ENCODE measurements at places on chromosomes 2 and 18.

DNA sequence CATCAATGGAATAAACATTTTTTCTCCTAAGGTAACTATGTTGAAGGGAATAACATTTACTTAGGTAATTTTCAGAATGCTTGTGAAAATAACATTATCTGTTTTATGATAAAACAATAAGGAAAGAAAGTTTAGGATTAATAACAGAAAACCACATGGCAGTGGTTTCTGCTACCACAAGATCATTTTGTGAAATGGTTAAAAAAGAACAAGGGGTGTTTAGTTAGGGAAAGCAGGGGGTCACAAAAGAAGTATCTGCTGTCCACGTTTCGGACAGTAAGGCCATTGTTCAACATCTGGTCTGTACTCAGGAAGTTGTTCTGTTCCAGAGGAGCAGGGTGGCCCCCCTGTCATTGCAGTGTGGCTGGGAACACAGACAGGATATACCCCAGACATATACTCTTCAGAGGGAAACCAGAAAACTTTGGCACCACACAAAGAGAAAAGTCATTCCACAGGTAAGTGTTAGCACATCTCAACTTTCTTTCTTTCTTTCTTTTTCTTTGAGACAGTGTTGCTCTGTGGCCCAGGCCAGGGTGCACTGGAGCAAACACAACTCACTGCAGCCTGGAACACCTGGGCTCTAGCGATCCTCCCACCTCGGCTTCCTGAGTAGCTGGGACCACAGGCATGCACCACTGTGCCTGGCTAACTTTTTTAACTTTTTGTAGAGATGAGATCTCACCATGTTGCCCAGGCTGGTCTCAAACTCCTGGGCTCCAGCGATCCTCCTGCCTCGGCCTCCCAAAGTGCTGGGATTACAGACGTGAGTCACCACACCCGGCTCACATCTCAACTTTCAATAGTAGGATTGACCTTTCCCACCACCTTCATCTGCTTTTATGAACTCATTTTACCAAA is 14.8 kb upstream of the ARL5A start:
- no peak for DNase-seq

DNA sequence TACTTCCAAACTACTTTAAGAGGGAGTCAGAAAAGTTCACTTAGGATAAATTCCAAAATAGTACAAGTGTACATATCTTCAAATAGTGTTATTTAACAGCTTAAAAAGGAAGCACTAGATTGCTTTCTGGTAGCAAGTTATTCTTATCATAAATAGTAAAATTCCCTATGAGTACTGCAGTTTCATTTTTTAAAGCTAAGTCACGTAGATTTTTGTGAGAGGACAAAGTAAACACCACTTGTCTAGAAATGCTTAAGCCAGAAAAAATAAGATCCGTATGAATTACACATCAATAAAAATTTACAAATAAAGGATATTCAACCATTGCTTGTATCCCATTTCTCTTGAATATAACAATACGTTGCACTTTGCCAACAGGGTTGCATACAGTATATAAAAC is 19.2 kb downstream of the HNRNPLL start:
- DNase-seq: no peak

DNA sequence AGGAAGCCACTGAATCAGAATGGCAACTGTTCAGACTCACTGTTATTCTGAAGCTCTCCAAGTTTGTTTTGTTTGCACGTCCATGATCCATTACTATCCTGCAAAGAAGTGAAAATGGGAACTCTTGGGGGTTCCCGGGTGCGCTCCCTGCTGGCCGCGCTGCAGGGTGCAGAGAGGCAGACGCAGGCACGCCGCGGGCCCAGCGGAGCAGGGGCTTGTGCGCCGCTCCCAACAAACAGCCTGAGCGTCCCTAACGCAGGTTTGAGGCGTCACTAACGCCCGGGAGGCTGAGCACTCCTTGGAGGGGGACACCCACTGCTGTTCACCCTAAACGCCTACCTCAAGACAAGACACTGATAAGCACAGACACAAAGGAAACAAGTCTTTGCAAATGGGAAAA is 14.3 kb upstream of the PIEZO2 start:
- DNase-seq: no peak

- DNase-seq: no peak
Observed at GRCh38 chr2:179266271-179266670, 1.6 kb upstream of the SESTD1 start.

GRCh38 chr2:170461889-170462288 is 253.2 kb upstream of the SP5 start:
- DNase-seq: no peak

GRCh38 chr2:119082821-119083400 is 75.6 kb downstream of the C1QL2 start:
- DNase-seq: no peak

GRCh38 chr2:98301469-98301868 is 44.8 kb upstream of the CNGA3 start:
- DNase-seq: no peak

GRCh38 chr2:161204846-161205245 is 44.6 kb downstream of the TANK start:
- DNase-seq: no peak

GRCh38 chr2:127762846-127763245 is 48.1 kb downstream of the WDR33 start:
- DNase-seq: no peak

- DNase-seq: no peak
Observed at GRCh38 chr2:97737421-97738178, 24.2 kb downstream of the ZAP70 start.

DNA sequence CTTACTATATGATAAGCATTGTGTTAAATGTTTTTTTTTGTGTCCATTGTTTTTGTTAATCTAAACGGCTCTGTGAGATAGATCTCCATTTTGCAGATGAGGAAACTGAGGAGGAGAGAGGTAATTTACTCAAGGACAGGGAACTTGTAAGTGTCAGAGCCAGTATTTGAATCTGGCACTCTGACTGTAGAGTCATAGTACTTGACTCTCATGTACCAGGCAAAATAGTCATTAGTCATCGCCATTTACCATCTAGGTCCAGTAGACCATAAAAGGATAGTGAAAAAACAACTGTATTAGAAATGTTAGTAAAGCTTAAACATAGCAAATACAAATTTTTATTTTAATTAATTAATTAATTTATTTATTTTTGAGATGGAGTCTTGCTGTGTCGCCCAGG is 4.8 kb downstream of the PSMD14 start:
- DNase-seq: no peak

DNA sequence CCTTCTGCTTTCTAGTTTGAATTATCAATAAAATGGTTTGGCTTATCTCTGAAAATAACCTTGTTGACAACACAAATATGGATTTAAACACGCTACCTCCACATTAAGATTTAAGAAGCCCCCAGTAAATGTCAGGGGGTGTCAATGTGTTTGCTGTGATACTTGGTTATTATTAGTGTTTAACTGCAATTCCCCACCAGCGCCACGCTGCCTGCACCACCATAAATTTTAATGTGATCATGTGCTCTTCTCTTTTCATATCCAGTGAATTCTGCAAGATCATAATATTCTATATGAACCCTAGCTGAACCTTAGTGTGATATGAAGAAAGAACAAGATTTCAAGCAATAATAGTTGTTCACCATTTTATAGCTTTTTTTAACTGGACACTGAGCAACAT is 330.7 kb downstream of the AGPS start:
- DNase-seq: no peak

DNA sequence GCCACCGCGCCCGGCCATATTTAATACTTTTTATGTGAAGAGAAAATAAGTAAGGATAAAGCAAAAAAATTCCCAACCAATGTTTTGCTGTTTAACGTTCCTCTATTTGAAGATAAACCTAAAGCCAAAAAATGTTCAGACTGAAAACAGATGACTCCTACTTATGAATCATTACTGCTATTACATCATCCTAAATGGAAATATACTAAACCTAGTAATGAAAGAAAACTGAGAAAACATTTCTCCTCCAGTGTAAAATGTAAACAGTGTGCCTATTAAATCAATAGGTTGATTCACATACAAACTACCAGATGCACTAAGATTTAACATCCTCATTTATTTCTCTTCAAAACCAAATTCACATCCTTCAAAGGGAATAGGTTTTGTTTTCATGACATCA is 43.5 kb downstream of the CWC22 start:
- DNase-seq: no peak

DNA sequence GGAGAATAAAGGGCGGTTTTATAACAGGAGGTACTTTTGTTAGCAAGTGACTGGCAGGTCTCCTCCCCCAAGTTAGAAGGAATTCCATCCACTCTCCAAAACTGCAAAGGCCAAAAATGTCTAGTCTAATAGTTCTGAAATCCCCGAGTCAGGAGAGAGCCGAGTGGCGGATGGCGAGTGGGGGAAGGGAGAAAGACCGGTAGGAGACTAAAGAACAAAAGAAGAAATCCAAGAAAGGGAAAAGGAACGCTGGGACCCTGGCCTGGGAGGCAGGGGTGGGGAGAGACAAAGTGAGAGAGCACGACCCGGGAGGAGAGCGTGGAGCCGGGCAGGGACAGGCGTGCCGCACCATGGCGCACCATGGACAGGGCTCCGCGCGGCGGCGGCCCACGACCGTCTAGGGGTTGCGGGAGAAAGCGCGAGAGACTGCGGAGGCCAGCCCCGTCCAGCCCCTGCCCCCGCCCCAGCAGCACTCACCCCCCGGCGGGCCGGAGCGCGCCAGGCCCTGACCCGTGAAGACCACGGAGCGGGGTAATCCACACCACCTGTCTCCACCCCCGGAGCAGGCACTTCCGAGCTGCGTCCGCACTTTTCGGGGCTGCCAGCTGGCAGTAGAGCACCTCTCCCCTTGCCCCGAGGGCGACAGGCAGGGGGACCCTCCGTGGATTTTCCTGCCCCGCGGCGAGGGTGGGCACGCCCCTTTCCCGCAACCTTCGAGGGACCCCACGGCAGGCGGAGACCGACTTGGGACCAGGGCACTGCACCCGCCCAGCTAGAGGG is 1.6 kb downstream of the CDH2 start:
- no peak for DNase-seq

- no peak for DNase-seq
Observed at GRCh38 chr2:217839073-217839749, 163.6 kb downstream of the TNS1 start.

DNA sequence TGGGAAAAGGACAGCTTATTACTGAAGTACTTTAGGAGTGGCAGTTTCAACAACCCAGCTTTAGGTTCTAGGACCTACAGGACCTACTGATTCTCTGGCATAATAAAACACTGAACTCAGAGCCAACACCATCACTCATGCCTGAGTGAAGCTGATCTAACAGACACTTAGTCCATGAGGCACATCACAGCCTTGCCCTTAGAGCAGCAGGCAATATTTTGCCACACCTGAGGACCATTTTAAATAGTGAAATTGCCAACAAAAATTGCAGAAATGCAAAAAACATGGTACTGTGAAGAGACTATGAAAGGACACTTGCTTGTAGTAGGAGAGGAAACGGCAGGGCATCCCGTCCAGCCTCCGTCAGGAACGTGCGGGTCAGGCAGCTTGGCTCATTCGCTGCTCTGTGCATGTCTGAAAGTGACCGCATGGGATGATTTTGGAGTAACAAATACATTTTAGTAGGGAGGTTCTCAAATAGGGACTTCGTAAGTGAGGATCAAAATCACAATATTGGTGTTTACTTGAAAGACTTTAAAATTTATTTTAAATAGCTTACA is 18.1 kb downstream of the CNOT11 start:
- no peak for DNase-seq

DNA sequence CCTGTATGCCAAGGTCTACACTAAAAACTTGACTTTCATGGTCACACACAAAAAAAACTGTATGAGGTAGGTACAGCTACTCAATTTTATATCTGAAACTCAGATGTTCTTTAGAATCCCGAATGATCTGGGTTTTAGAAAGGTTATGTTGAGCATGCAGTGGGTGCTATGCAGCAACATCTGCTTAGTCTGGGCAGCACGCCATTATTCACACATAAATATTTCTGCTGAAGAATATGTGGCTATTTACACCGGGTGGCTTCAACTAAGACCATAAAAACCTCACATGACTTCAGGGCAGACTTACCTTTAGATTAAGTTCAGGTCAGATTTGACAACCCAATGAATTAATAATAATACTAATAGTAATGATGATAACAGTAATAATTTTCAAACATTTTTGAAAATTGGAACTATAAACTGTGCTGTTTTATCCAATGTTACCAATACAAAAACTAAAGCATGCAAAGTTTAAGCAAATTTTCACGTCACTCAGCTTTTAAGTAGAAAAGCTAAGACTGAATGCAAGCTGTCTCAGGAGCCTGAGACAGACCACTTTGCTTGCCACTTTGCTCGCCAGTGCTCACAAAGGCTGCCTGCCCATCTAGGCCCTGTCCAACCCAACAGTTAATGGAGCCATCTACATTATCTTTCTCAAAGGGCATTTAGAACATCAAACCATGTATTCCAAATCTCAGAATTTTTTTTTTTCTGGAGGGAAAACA is 292.0 kb downstream of the CNTNAP5 start:
- DNase-seq: no peak

DNA sequence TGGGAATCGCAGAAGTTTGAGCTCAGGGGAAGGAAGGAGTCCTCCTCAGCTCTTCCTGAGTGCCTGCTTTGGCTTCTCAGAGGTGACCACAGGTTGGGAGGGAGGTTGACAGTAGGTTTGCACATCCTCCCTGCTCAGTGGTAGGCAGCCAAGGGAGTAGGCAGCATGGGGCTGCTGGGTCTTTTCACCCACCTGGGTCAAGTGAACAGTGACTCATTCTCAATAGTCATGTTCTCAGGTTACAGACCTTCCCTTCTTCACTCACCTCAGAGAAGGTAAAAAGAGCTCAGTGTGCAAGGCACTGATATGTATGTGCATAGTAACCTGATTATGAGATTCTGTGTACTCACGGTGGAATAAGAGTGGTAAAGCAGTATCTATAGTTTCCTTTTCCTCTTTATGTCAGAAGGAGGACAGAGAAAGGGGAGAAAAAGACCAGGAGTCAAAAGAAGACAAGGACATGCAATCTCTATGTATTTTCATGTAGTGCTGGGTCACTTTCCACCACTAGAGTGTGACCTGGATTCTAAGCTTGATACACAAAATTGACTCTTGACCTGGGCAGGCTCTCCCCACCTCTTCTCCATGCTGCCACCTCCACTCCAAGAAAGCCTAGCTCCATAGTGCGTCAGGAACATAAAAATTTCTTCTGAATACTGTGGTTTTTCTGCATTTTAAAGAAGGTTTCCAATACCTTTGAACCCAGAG is 36.5 kb upstream of the ASNSD1 start:
- DNase-seq: no peak

- no peak for DNase-seq
Observed at GRCh38 chr18:43012951-43013350, 102.5 kb downstream of the RIT2 start.

DNA sequence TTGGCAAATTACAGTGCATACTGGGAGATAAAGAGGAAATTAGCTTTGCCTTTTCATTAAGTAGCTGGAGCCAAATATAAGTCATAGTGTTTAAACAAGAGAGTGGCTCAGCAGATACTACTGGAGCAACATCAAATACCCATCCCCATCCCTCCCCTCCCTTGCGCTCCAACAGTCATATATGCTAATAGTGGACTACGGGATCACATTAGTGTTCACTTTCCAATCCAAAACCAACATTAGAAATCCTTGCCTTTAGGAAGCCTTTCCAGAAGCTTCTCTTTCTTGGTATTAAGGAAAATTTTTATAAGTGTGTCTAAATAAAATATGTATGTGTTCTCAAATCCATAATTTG is 1669.3 kb downstream of the SUCLG1 start:
- DNase-seq: no peak

GRCh38 chr18:46214435-46214834 is 110.2 kb downstream of the HAUS1 start:
- DNase-seq: no peak

Measured in stimulated activated CD8-positive, alpha-beta memory T cell treated with anti-CD3 and anti-CD28 coated beads, Interleukin-15, amount 100 ng/mL, for 4 hours (primary cell).